ENCODE measurements at places on chromosomes 11 and 22.
A peak's percentile ranks its signal among the peaks of the same experiment; 100 is the strongest.

DNA sequence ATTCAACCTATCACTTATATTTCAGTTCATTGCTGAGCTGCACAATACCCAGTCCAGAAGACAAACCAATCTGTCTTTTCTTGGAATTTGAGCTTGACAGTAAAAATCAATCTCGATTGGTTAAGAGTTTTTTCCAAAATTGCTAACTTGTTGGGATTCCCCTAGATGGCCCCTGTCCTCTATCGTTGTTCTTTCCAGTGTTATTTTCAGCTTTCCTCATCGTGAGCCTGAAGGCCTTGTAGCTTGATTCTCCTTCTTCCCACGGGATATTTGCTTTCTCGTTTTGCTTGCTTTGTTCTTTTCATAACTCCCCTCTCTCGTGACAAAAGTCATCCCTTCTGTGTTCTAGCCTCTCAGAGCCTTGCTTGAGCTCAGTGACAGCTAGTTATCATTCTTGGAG lies 3.1 kb downstream of the OR8B8 start:
- no peaks in the 10 kb centered on the region for H3K36me3 ChIP-seq
- no peak overlapping the region for H3K4me3 ChIP-seq
- no peak for DNase-seq
- no peaks in the 10 kb centered on the region for H3K27me3 ChIP-seq
- no peak overlapping the region for H3K27ac ChIP-seq

GRCh38 chr22:49768951-49769690 lies 58.6 kb downstream of the BRD1 start:
- no peak overlapping the region for H3K4me3 ChIP-seq
- H3K36me3 ChIP-seq = peaks cover 14% of the 10 kb centered on the region
- no peaks in the 10 kb centered on the region for H3K27me3 ChIP-seq
- H3K4me1 ChIP-seq = peaks cover 11% of the 10 kb centered on the region

DNA sequence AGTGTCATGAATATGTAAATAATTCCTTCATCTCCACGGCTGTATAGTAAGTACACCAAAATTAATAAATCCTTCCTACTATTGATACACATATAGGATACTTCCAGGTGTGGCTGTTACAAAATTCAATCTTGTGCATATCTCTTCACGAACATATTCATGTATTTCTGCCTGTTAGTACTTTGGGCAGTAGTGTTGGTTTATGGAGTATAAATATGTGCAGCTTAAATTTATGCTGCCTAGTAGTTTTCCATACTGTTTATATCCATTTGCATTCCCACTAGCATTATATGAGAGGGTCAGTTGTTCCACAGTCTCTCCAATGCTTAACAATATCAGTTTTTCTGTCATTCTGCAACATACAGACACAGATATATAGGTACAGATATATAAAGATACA lies 3.9 kb upstream of the OR5M8 start:
- H3K27ac ChIP-seq = no peak overlapping the region
- H3K4me3 ChIP-seq = no peak overlapping the region
- DNase-seq = no peak
- no peaks in the 10 kb centered on the region for H3K36me3 ChIP-seq
- H3K27me3 ChIP-seq = no peaks in the 10 kb centered on the region

DNA sequence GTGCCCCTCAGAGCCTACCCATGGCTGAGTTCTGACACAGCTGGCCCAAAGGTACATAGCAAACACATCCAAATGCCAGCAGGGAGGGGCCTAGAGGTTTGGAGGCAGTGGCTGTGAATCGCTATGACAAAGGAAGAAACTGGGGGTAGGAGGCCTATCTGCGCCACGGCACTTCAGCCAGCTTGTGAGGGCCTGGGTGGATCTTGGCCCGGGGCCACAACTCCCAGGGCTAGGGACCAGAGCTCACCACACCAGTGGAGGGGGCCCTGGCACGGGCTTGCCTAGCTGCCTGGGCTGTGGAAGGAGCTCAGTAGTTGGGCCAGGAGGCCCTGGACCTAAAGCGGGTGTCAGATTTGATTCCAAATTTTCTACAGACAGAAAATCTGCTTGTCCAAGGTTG lies 9.4 kb upstream of the NAP1L4 start:
- no peak for DNase-seq
- no peak overlapping the region for H3K4me3 ChIP-seq
- no peak overlapping the region for H3K27ac ChIP-seq
- H3K27me3 ChIP-seq = no peaks in the 10 kb centered on the region
- peaks cover 9% of the 10 kb centered on the region for H3K4me1 ChIP-seq

GRCh38 chr11:76670485-76671236 lies at the start of gene LRRC32:
Gene LRRC32 (minus strand): TSS chr11:76670747. CDS start chr11:76665954, 4,793 bp downstream.
- DNase-seq = no peak
- peak within 1 kb of the TSS; percentile 8 for H3K27ac ChIP-seq
- H3K4me3 ChIP-seq = peak within 1 kb of the TSS; percentile 25
- 0 out of 2 replicates have a peak, but pooled peaks cover 3% of the 10 kb centered on the region for H3K27me3 ChIP-seq

DNA sequence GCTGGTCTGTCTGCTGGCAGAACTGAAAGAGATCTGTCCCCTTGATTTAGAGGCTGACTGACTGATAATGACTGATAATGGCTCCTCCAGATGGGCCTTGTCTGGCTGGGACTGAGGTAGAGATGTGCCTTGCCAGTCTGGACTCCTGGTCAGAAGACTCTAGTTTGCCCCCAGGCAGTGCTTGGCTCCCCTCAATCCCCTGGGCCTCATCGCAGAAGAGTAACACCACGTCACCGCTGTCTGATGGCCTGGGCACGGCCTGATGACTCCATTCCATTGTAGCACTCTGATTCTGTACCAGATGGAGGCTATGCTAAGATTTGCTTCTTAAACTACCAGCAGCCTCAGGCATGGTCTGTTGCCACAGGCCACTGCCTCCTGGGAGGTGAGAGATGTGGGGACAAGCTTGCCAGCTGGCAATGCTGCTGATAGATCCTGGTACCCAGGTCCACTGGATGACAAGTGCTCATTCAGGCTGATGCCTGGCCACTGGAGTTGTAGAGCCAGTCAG lies 19.1 kb downstream of the CYB5R2 start:
- no peak overlapping the region for H3K27ac ChIP-seq
- H3K4me1 ChIP-seq = no peaks in the 10 kb centered on the region
- no peak overlapping the region for H3K4me3 ChIP-seq
- H3K27me3 ChIP-seq = no peaks in the 10 kb centered on the region

- H3K4me1 ChIP-seq = peaks cover 13% of the 10 kb centered on the region
- no peaks in the 10 kb centered on the region for H3K36me3 ChIP-seq
- no peak overlapping the region for H3K27ac ChIP-seq
- peak; percentile 84 for DNase-seq
Measured at GRCh38 chr11:6572215-6572614, 31.2 kb downstream of the RRP8 start.

All from IMR-90 (cell line).